ENCODE measurements at places on chromosomes 3 and 15.
A peak's percentile ranks its signal among the peaks of the same experiment; 100 is the strongest.

DNA sequence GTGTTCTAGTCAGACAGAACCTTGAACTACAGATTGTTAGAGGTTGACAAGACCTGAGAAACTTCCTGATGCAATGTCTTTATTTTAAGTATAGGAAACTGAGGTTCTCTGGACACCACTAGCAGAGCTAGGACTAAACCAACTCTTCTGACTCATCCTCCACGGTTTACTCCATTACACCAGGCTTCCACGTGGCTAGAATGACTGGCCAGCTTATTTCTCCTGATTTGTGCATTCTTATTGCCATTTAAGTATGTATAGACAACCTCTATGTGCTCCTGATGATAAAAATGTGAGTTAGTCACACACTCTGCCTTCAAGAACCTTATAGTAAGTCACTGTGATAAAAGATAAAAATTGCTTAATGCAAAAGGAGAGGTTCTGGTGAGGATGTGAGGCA, 182.7 kb downstream of the MEX3B start:
- no peaks in the 10 kb centered on the region for H3K4me1 ChIP-seq
- no peak for DNase-seq
- no peaks in the 10 kb centered on the region for H3K27me3 ChIP-seq

DNA sequence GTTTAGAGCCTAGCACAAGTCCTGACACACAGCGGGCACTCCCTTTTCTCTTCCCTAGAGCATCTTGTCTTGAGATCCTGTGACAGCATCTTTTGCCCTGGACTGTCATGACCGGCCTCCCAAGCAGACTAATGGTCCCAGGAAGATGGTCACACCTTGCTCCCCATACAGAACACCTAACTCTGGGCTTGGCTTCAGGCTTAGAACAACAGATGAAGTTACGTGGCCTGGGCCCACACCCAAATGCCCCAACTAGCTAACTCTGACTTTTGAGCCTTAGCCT, 781 bp upstream of the IP6K1 start:
- H3K4me3 ChIP-seq: peak overlapping the region; percentile 65
- DNase-seq: no peak
- peak overlapping the region; percentile 99 for H3K27ac ChIP-seq
- peaks cover 48% of the 10 kb centered on the region for H3K4me1 ChIP-seq
- no peaks in the 10 kb centered on the region for H3K27me3 ChIP-seq
- H3K36me3 ChIP-seq: no peaks in the 10 kb centered on the region

GRCh38 chr15:72375501-72375845, 341 bp downstream of the HEXA start:
- no peaks in the 10 kb centered on the region for H3K27me3 ChIP-seq
- peaks cover under 1% of the 10 kb centered on the region for H3K36me3 ChIP-seq
- H3K27ac ChIP-seq: peak overlapping the region; percentile 84
- H3K4me1 ChIP-seq: peaks cover 19% of the 10 kb centered on the region
- peak overlapping the region; percentile 81 for H3K4me3 ChIP-seq
- DNase-seq: peak; percentile 45

DNA sequence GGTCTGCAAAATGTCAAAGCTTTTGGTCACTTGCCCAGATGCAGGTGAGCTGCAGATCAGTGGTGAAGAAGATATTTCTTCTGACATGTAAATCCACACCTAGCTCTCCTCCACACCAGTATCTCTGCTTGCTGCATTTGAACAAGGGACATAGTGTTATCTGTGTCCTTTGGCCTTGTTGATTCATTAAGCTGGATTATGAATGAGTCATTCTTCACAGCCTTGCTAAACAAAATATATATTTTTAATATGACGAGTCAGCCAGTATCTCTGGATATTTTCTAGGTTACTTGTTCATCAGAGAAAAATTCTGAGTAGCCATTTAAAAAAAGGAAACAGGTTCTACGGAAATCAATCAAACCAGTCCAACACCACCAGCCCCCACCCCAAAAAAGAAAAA, 190.6 kb upstream of the ADAMTS9 start:
- H3K4me1 ChIP-seq: no peaks in the 10 kb centered on the region
- no peaks in the 10 kb centered on the region for H3K27me3 ChIP-seq
- H3K4me3 ChIP-seq: no peak overlapping the region
- no peak overlapping the region for H3K27ac ChIP-seq
- no peak for DNase-seq
- H3K36me3 ChIP-seq: no peaks in the 10 kb centered on the region

GRCh38 chr15:63920504-63921175, 86.9 kb upstream of the HERC1 start:
- H3K4me1 ChIP-seq: no peaks in the 10 kb centered on the region
- H3K27me3 ChIP-seq: peaks cover 3% of the 10 kb centered on the region
- H3K27ac ChIP-seq: no peak overlapping the region
- no peak overlapping the region for H3K4me3 ChIP-seq

Data from esophagus squamous epithelium (tissue), 5 donors.